Activated CD8-positive, alpha-beta memory T cell treated with anti-CD3 and anti-CD28 coated beads, Interleukin-2, amount 50 U/mL, for 48 hours (primary cell): ENCODE measurements at places on chromosomes 7 and 10.

GRCh38 chr10:44807451-44807850 is 103.7 kb upstream of the TMEM72 start:
- no peak for DNase-seq

GRCh38 chr10:53064614-53065013 is 292.0 kb upstream of the MBL2 start:
- no peak for DNase-seq

GRCh38 chr10:5323446-5323845 is 41.3 kb upstream of the UCN3 start:
- no peak for DNase-seq

GRCh38 chr7:132352800-132353199 is 223.5 kb downstream of the PLXNA4 start:
- no peak for DNase-seq

DNA sequence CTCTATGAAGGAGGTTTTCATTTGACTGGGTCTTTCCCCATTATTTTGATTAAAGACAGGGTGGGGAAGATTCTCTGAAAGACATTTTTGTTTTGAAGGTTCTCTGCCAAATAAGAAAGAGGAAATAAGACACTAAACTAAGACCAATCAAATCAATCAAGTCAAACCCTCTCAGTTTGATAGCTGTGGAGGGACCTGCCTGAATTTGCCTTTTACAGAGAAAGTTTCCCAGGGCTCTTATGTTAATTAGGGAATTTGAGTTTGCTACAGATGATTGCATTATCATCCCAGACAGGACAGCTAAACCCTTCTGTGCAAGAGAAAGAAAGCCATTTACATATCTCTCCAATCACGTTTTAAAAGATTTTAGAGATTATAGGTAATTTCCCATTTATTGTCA is 80.0 kb downstream of the CSTF2T start:
- no peak for DNase-seq

DNA sequence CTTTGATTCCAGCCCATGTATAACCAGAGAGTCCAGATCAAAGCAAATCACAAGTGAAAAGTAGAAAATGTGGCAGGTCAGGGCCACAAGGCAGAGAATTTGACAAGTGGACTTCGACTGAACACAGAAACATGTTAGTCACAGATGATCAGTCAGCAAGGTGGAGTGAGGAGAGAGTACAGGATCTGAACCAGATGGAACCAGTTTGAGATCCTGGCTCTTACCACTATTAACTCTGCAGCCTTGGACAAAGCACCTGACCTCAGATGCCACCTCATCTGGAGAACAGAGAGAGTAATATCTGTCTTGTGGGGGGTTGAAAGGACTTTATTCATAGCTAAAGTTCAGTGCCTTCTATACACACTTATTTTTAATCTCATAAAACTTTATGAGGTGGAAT is 4.4 kb downstream of the MRLN start:
- DNase-seq = no peak

DNA sequence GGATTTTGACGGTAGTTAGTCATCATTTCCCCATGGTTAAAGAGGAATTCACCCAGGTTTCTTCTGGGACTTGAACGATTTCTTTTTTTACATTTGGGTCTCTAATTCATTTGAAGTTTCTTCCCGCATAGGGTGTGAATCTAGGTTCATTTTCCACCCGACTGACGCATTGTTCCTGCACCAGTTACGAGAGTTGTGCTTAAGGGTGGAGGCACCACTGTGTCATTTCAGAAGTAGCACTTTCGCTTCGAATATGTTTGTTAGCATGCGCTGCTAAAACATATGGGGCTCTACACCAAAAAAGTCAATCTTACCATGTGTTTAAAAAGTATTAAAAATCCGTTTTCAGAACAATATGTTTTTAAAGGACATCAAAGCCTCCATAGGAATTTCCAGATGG is 140.3 kb downstream of the VIPR2 start:
- no peak for DNase-seq

- DNase-seq = no peak
Observed at GRCh38 chr7:129271500-129272355, 46.9 kb downstream of the AHCYL2 start.

DNA sequence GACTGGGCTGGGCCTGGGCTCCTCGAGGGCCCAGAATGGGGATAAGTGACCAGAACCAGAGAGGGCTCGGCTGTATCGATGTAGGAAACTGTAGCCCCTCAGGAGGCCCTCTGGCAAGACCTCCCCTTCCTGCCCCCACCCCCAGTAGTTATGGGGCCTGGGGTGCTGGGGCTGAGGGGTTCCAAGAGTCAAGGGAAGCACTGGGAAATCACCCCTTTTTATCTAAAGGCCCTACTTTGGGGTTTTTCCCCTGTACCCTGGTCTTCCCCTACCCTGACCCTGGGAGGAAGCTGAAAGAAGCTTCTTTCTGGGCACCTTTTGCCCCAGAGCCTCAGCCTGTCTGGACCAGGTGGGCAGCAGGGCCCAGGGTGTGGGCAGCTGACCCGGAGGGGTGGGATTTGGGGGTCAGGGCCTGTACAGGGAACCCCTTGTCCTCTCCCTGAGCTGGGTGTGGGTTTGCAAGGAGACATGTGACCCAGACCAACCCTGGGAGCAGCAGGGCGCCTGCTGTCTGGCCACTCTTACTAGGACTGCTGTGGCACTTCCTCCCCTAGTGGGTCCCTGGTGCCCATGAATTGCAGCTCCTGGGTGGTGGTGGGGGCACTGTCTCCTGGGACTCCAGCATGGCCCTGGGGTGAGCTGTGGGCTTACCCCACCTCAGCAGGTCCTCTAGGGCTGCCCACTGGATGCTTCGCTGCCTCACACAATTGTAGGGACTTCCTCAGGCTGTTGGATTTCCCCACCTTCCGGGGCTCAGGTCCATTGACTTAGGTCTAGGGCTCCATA is 1.5 kb downstream of the IRF5 start:
- peak; percentile 52 for DNase-seq

DNA sequence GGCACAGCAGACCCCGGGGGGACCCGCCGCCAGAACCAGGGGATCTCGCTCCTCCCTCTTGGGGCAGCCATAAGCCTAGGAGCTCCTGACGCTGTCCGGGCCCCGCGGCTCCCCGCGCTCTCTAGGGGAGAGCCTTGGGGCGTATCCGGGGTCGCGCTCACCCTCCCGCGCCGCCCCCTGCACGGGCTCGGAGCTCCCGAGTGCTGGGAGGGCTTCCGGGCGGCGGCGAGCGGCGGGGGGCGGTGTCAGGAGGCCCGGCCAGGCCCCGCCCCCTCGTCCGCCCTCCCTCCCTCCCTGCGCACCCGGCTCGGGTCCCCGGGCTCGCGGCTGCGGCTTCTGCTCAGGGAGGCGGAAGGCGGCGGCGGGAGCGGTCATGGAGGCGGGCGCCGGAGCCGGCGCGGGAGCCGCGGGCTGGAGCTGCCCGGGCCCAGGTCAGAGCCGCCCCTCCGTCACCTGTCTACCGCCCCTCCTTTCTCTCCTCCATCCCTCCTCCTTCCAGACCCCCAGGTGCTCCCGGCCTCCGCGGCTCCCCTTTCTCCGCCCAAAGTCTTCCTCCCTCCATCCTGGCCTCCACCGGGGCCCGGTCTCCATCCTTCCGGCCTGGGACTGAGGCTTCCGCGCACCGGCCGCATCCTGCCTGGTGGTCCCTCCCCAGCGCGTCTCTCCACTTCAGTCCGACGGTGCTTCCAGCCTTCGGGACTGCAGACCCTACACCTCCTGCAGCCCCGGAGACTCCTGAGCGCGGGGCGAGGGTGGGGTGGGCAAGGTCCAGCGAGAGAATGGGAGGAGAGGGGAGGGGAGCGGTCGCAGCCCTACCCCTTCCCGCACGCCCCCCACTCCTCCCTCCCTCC is at the start of gene CCDC136:
Gene CCDC136, plus strand, starts transcription at position 848 of the 851 bp plus-strand sequence. CDS start 444 bp downstream, outside the sequence.
- DNase-seq = peak; percentile 87

DNA sequence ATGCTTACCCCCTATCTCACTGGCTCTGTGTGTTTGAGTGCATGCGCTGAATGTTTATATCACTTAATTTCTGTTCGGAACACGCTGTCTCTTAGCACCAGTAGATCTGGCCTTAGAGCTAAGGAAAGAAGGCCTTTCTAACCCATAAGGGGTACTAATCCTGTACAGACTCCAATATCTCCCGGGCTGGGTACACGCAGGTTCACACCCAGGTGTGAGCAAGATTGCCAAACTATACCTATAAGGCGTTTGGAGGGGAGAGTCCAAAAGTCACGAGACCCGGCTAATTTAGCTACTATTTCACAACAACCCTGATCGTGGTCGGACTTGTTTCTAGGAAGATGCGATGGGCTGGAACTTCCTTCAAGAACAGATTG is 727 bp upstream of the PDSS1 start:
- DNase-seq = no peak

DNA sequence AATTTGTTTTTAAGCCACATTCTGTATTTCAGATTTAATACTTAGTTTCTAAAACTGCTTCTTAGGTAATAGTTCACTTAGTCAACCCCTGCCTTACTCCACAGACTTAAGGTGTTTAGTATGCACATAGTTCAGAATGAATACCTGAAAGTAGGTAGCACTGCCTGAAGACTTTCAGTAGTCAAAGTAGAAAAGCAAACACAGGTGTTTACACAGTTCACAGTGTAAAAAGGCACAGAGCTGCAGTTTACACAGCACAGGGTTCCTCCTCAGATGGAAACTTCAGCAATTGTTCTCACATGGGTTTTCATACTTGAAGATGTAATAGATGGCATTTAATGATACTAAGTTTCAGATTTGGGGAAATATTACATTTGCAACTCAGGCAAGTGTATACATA is 3.1 kb upstream of the PKD1L1 start:
- DNase-seq = no peak

DNA sequence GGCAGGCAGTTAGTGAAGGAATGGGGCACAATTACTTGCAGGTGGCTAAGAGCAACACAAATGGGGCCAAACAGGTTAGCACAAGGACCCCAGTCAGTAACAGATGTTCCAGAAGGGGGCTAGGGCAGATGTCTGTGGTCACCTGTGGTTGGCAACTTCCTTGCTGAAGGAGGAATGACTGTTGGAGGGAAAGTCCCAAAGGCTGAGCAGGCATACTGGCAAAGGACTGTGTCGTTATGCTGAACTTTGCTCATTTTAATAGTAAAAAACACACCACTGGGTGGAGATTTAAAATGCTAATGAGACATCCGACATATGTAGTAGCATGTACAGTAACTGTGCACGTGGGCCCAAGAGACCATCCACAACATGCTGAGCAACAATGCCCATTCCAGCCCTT is 511.6 kb downstream of the CALN1 start:
- DNase-seq = no peak

DNA sequence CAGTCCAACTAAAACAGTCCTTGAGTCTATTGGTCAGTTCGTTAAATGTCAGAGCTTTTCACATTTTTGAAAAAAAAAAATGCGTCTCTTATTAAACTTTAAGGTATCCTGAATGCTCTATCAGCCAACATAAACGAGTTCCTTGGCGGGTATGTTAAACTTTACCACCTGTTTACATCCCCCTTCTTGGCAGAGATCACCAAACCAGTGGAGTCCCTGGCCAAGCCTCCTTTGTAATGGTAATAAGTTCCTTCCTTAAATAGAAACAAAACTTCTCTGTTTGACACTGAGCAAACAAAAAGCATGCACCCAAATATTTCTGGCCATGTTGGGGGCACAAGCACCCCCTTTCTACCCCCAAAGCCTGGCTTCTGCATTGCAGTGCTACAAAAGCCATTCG is 3.2 kb downstream of the TRIL start:
- DNase-seq = no peak

DNA sequence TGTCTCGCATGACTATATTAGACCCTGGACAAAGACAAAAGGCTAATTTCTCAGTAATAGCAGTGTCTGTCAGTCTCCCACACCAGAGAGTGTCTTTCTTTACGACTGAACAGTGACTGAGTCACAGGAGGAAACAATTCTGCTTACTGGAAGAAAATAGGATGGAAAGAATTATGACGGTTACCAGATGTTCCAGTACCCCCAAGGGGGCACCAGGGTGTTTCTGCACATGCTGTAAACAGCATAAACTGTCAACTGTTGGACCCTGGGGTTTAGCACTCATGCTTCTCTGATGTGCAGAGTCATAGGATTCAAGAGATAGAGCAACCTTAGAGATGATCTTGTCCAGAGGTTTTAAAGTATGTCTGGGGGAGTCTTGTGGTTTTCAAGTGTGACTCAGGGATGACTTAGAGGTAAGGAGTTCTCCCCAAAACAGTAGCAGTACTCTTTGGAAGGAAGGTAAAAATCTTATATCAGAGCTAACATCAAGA is 291.7 kb downstream of the THSD7A start:
- DNase-seq = no peak

DNA sequence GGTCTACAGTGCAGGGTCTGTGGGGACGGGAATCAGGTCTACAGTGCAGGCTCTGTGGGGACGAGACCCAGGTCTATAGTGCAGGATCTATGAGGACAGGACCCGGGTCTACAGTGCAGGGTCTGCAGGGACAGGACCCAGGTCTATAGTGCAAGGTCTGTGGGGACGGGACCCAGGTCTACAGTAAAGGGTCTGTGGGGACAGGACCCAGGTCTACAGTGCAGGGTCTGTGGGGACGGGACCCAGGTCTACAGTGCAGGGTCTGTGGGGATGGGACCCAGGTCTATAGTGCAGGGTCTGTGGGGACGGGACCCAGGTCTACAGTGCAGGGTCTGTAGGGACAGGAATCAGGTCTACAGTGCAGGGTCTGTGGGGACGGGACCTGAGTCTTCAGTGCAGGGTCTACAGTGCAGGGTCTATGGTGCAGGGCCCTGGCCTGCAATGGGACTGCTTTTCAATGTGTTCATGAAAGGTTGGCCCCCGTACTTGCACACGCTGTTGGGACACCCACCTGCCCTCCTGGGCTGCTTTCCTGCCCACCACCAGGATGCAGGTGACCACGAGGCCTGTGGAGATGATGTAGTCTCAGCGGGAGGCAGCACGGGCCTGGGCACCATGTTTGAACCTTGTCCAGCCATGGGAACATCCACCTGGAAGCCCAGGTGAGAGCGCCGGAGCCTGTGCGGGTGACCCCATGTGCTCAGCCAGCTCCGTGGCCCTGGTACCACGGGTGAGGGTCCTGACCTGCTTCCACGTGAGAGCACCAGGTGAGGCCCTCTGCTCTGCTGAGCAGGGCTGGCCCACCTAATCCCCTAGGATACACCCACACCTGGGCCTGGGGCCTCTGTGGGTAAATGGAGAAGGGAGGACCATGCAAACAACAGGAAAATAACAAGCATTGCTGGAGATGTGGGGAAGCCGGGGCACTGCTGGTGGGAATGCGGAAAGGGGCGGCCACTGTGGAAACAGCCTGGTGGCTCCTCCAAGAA is 91.4 kb upstream of the DIP2C start:
- no peak for DNase-seq

- no peak for DNase-seq
Observed at GRCh38 chr10:102505462-102506115, 1.8 kb downstream of the SUFU start.

GRCh38 chr7:51026341-51026740 is 243.6 kb upstream of the GRB10 start:
- DNase-seq = no peak
